CD4-positive, alpha-beta T cell (primary cell): ENCODE measurements at places on chromosomes 7 and 10. TPM values are rescaled to one million over a fixed set of nuclear protein-coding genes. Genes with fewer than 3 reads are reported as not detected.

OR2A1 gene
- total RNA-seq, result 0.11 TPM

PTPRN2 gene
- 0.44 TPM for total RNA-seq

MRPL32 gene
- 60.7 TPM for total RNA-seq

CTNNA3 gene
- total RNA-seq, result 0.80 TPM

LDB3 gene
- 0.08 TPM for total RNA-seq

SPDYE2 gene
- 0.33 TPM for total RNA-seq

UTF1 gene
- total RNA-seq, result not detected

OLAH gene
- total RNA-seq, result 0.34 TPM

SH2D4B gene
- total RNA-seq, result 0.16 TPM

HOXA4 gene
- total RNA-seq, result not detected

RELN gene
- not detected for total RNA-seq

VWA2 gene
- not detected for total RNA-seq

TFAM gene
- 43.7 TPM for total RNA-seq

ATOH7 gene
- not detected for total RNA-seq

HYAL4 gene
- not detected for total RNA-seq

NXPH1 gene
- not detected for total RNA-seq

ZNF488 gene
- not detected for total RNA-seq
